ENCODE measurements at places on chromosomes 12 and 14.
A peak's percentile ranks its signal among the peaks of the same experiment; 100 is the strongest.

DNA sequence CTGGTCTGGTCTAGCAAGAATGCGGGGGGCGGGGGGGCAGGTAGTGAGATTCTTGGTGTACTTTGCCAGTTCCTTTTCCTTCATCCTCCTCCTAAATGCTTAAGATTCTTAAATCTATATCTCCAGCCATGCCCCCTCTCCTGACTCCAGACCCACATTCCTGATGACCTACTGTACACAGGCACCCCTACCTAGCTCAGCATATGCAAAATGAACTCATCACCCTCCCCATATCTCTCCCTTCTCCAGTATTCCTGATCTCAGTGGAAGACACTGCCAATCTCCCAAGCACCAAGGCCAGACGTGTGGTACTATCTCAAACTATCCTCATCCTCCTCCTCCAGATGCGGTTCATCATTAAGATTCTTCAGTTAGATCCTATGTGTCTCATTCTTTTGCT lies 215.8 kb downstream of the SPTSSA start:
- no peak for DNase-seq

GRCh38 chr14:96126339-96126782 lies 78.3 kb upstream of the BDKRB2 start:
- peak; percentile 28 for DNase-seq

GRCh38 chr14:101797856-101798255 lies 36.3 kb downstream of the PPP2R5C start:
- DNase-seq, result no peak

DNA sequence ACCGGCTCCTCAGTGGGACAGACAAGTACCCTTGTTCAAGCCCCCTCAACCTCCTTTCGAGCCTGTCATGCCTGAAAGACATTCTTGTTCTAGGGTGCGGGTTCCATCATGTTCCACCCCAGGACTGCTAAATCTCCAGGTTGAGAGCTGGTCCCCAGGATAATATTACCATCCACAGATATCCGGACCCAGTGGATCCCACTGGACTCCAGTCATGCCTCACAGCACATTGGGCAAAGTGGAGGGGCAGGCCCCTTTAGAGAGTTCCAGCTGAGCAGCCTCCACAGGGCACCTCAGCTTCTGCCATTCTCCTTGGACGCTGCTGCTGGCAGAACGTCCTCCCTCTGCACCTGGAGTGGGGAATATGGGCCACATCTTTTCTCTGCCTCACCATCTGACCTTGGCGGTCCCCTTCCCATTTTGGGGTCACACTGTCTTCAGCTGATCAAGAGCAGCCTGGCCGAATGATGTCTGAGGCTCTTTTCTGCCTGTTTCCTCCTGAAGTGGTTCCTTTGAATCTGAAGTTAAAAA lies 137.4 kb downstream of the BCL11B start:
- DNase-seq, result no peak

GRCh38 chr12:55682087-55682796 lies 25.5 kb downstream of the ITGA7 start:
- DNase-seq, result no peak

DNA sequence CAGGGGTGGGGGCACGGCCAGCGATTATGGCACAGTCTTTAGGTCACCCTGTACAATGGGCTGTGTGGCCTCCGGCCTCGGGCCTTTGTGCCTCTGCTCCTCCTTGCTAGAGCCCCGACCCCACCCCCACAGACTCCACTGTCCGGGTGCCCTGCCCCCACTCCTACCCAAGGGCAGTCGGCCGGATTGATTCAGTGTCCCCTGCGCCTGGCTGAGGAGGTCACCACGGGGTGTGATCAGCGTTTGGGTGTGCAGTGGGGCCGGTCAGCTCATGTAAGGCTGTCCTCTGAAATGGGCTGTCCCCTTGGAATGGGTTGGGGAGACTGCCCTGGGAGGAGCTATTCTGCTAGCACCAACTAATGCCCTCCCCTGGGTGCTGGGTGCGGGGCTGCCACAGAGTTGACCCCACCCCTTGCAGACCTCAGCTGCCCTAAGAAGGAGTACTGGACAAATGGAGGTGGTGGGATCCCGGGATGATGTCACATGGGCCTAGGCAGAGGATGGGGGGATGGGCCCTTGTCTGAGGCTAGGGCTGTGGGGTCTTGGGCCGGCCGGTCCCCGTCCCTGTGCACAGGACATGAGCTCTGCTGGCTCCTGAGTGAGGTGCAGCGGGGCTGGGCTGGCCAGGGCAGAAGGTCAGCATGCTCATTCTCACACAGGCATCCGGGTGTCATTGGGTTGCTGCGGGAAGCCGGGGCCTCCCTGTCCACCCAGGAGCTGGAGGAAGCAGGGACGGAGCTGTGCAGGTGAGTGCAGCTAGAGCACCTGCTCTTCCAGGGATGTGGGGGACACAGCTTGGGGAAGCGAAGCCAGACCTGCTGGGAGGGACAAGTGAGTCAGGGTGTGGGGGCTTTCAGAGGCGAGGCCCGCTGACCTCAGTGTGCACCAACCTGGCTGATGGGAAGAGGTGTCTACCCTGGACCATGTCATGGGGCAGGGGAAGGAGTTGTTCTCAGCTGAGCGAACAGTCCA lies 23.4 kb downstream of the ASPG start:
- no peak for DNase-seq

DNA sequence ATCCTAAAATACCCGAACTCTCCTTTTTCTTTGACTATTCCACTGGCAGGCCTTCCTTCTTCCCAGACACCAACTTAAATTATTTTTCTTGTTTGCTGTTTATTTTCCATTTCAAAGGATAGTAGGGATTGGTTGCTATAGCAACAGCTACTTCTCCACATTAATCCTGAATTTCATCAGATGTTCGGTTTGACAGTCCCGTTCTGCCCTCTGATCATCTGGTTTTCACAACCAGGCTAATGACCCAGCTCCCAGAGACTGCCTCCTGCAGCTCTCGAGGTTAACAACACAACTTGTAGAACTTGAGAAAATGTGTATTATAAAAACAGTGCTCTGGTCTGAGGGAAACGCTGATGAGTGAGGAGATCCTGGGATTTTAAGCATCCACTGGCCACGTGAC lies 45.5 kb downstream of the NUAK1 start:
- no peak for DNase-seq

GRCh38 chr12:132668191-132669088 lies 18.7 kb downstream of the POLE start:
- no peak for DNase-seq

GRCh38 chr12:98456576-98457573 lies 58.5 kb upstream of the TMPO start:
- DNase-seq, result no peak

DNA sequence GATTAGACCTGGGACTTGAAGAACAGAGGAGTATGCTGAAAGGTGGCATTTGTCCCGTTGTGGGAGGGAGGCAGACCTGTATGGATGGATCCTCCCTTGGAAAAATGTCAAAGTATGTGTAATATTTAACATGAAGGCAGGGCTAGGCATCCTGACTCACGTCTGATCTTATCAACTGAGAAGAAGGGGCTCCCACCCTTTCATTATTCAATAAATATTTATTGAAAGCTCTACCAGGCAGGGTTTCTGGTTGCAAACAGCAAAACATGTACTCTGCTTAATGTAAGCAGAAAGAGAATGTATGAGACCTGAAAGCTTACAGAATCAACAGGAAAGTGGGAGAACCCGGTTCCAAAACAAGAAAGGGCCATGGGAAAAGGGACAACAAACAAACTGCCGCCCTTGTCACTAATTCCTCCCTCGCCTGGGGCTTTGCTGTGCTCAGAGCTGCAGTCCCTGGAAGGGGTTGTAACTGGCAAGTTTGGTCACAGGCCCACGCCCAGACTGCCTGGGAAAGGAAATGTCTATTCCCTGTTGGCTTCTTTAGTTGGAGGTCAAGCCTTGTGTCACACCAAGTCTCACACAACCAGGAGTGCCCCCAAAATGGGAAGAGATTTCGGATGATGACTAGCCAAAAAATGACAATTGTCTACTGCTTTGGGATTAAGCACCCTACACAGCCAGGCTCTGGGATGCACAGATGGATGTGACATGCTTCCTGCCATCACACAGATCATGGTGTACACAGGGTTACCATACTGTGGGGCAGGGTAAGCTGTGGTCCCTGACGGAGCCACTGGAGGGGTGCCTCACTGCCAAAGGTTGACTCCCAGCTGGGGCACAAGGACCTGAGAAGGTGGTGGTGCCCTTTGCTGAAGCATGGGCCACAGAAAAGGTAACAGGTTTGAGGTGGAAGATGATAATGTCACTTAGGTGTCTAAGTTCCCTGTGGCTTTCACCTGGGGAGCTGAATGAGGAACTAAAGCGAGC lies 36.8 kb downstream of the RAB35 start:
- DNase-seq, result no peak

GRCh38 chr12:60805364-60805763 lies 1209.5 kb downstream of the SLC16A7 start:
- no peak for DNase-seq

DNA sequence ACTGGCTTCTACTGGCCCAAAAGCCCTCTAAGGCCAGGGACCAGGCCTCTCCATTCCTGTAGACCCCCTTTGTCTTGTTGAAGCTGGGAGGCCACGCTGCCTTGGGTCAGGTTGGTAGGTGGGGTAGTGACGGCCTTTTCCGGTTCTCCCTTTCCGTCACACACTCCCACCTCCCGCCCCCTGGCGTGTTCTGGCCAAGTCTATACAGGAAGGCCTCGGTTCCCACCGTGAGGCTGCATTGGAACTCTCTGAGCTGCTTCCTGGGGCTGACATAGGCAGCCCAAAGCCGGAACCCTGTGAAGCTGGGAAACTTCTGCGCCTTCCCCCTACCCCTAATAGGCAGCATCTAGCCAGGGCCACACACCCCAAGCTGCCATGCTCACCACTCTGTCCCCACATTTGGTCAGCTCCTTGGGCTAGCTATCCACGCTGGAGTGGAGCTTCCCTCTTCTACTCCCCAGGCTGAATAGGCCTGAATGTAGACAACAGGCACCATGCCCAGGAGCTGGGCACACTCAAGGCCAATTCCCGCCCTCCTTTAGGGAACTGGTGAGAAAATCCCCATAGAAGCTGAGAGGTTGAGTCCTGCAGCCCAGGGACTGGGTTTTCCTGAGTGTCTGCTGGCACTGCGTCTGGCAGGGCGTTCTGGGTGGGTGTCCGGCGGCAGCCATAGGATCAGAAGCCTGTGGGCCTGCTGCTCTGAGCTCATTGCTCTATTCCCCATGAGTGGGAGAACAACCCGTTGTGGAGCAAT lies 35.7 kb downstream of the RIN3 start:
- DNase-seq, result no peak

GRCh38 chr12:121376754-121377697 lies 22.9 kb upstream of the RNF34 start:
- no peak for DNase-seq

DNA sequence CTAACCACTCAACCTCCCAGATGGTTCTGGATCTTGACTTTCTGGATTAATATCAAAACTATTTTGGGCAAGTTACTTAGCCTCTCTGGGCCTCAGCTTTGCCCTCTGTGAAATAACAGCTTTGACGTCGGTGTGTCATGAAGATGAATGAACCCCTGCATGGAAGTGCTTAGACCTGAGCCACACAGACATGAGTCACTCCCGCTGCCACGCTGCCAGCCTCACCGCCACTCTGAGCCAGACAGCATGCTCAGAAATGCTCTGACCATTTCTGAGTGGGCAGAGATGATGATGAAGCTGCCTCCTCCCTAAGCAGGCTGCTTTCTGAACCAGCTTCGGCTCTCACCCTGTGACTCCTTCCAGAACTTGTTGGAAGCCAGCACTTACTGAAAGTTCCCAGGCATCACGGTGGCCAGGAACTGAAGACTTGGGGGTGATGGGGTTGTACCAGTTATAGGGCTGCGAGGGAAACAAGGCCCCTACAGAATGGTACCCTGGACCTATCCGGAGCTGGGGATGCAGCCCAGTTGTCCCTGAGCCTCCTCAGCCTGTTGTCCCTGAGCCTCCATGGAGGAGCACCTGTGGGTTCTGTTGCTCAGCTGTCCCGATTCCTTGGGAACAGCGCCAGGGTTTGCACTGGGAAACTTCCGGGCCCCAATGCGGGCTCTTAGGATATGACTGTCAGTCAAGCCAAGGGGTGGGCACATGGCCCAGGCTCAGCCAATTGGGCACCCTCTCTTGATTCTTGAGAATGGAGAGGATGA lies 2.0 kb upstream of the CCDC197 start:
- DNase-seq, result no peak

DNA sequence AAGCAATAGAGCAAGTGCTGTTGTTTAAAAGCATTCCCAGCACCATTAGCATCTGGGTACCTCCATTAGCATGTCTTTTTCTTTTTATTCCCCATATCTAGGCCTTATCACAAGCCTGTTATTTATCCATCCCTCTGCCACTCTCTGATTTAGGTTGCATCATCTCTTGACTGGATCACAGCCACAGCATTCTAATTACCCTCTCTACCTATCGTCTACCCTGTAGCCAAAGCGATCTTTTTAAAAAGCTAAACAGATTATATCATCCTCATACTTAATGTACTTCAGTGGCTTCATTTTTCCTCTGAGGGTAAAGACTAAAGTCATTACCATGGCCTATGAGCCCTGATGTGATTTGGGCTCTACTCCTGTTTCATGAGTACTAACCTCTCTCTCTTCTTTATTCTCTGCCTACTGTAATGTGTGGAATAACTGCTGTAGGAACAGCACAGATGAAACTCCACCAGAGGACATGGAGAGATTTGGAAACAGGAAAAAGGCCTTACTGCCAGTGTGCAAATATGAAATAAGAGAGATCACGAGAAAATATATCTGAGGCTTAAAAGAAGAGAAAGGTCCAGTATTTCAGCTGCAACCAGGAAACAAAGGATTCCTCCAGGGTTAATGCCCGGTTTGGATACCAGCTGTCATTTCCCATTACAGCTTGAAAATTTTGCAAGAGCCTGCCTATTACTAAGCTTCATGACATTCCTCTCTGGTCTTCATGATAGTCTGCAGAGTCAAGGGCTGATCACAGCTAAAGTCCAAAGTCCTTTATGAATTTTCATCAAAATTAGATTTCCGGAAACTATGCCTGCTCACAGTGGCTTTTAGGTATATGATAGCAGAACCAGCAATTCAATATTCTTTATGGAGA lies 422.5 kb upstream of the PDE3A start:
- no peak for DNase-seq

All from T-helper 22 cell (primary cell).